ENCODE measurements at places on chromosomes 2 and 18.

GRCh38 chr2:238155761-238156694, 2.7 kb upstream of the ERFE start:
- DNase-seq = no peak

DNA sequence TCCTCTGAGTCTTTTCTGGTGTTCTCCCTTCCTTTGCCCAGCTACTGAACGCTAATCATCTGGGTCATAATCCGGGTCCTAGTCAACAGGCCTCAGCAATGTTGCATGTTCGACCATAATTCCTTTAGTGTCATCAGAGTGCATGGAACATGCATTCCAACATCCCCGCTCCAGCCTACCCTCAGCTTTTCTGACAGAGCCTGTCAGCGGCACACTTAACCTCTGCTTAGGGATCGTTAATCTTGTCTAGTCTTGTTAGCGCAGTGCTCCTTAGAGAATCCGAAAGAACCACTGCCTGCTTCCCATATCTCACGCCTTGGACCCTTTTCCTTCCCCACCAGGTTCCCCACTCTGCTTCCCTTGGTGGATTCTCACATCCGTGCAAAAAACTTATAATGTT, 767.9 kb upstream of the ID2 start:
- no peak for DNase-seq

GRCh38 chr2:46964835-46965560, 49.4 kb upstream of the MCFD2 start:
- no peak for DNase-seq

GRCh38 chr18:75324686-75325257, 102.7 kb downstream of the SMIM21 start:
- no peak for DNase-seq
